ENCODE measurements at places on chromosomes 12 and 14.

DNA sequence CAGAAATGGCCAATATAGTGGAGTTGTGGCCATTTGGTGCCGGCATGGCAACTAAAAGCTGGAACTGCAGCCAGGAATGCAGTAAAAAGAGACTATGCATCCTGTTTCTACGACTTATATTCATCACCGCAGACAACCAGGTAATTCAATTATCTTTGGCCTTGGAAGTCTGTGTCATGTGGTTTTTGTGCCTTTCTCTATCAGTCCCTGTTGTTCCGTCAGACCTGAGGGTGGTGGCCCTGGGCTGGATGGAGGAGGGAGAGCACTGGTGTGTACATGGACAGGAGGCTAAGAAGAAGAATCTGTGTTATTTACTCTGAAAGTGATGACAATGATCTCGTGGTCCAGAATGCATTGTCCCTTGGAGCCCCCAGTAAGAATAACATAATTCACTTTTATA is 852.6 kb downstream of the VRK1 start:
- DNase-seq = no peak

- no peak for DNase-seq
These were observed 19.5 kb downstream of the C14orf132 start for GRCh38 chr14:96058576-96059200.

DNA sequence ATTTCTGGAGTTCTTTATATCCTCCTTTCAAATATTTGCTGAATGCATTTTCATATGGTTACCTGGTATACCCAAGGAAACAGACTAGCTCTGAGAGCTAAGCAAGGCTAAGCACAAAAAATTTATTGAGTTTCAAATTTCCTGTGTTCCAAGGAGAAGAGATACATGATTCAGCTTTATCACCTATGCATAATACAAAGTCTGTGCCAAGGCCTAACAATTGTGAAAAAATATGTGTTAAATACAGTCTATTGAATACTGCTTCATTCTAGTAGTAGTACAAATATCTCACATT is 103.7 kb upstream of the LGR5 start:
- no peak for DNase-seq

DNA sequence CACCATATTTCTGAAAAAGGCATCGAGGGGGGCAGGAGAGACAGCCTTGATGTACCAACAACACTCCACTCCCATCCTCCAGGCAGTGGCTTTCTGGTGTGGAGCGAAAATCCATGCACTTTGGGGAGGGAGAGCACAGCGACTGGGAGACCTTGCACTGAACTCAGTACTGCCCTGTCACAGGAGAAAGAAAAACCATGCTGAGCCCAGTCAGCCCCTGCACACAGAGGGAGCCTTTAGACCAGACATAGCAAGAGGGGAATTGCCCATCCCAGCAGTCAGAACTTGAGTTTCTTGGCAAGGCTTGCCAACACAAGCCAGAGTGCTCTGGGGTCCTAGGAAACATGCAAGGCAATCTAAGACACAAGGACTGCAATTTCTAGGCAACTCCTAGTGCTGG is 24.8 kb upstream of the SLC6A15 start:
- no peak for DNase-seq

DNA sequence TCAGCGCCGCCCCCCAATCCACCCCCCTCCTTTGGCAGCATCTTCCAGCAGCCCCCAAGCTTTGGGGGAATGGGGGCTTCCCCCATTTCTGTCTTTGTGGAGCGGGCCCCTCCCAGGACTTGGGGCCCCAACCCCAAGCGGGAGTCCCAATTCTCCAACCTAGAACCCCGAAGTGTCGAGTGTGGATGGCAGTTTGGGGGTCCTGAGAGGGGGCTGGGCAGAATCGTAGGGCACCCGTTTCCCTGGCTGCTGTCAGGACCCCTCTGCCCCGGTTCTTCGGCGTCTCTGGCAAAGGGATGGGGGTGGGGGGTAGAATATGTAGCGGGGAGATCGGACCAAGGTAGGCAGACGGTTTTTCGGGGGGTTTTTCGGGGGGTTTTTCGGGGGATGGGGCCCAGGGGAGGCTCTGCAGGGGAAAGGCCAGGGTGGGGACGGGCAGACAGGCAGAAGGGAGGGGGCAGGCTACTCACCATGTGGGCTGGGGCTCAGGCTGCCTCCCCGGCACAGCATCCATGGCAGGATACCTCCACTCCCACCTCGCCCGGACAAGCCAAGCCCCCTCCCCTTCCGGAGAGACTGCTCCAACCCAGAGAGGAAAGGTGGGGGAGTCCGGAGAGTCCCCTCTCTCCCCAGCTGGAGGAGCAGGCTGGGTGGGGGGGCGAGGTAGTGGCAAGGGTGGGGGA is 739 bp downstream of the JPH4 start:
- no peak for DNase-seq

Data from activated CD8-positive, alpha-beta memory T cell treated with anti-CD3 and anti-CD28 coated beads for 1 hour (primary cell).